Thymus (tissue), 14 donors: ENCODE measurements at places on chromosomes 1 and 21. TPM values are rescaled to one million over a fixed set of nuclear protein-coding genes. Genes with fewer than 3 reads are reported as not detected.
A peak's percentile ranks its signal among the peaks of the same experiment; 100 is the strongest.

Gene FLVCR1
- total RNA-seq: 8.7 TPM

Gene SDHB
- total RNA-seq: 122 TPM

Gene SYT2
- total RNA-seq: 0.05 TPM

Gene NPPA
- 0.80 TPM for total RNA-seq

Gene DEPDC1
- total RNA-seq: 15.5 TPM

Gene NBL1
- total RNA-seq: 21.7 TPM

- no peak for DNase-seq
- H3K36me3 ChIP-seq: no peaks in the 10 kb centered on the region
- H3K4me1 ChIP-seq: no peaks in the 10 kb centered on the region
- no peak overlapping the region for H3K4me3 ChIP-seq
- H3K27ac ChIP-seq: no peak overlapping the region
- H3K27me3 ChIP-seq: no peaks in the 10 kb centered on the region
Measured at GRCh38 chr1:196381544-196381943, 226.7 kb downstream of the KCNT2 start.

DNA sequence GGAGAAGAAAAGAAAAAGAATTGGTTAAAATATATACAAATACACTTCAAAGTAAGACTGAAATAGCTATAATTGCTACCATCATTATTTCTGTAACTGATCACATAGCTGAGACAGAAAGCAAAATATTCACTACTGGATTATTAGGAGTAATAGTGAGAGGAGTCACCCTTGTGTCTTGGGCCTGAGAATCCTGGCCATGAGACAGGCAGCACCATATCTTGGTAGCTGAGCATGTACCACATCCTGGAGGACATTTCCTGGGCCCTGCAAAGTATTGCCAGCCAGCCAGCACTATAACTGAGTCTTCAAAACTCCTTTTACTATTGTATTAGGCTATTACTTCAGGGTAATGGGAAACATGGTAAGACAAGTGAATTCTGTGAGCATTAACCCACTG is 63.5 kb downstream of the C1orf185 start:
- no peak overlapping the region for H3K4me3 ChIP-seq
- peaks cover 2% of the 10 kb centered on the region for H3K4me1 ChIP-seq
- no peak for DNase-seq
- H3K27me3 ChIP-seq: no peaks in the 10 kb centered on the region
- no peak overlapping the region for H3K27ac ChIP-seq

DNA sequence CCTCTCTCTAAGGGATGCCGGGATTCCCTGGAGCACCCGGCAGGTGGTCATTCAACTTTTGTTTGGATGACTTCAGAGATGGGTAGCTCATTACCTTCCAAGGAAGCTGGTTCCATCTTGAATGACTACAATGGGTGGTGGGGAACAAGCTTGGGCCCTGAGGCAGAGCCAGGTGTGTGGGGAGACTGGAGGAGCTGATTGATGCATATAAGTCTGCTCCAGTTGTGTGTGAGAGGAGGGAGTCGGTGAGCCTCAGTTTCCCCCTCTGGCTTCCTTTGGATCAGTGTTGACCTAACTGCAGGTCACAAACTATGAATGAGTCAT is 133.8 kb upstream of the ZBTB40 start:
- H3K4me3 ChIP-seq: no peak overlapping the region
- H3K36me3 ChIP-seq: no peaks in the 10 kb centered on the region
- no peaks in the 10 kb centered on the region for H3K4me1 ChIP-seq
- H3K27me3 ChIP-seq: peaks cover 26% of the 10 kb centered on the region

DNA sequence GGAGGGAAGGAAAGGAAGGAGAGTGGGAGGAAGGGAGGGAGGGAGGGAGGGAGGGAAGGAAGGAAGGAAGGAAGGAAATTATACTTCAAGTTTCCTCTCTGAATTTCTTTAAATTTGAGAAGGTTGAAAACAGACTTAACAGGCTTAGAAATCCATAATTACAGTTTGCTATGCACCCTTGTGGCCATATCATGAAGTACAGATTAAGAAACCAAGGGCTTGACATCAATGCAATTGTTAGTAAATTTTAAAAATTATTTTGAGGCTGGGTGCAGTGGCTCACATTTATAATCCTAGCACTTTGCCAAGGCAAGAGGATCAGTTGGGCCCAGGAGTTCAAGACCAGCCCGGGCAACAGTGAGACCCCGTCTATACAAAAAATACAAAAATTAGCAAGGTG is 14.4 kb downstream of the ANP32E start:
- peak; percentile 58 for DNase-seq
- no peaks in the 10 kb centered on the region for H3K4me1 ChIP-seq
- H3K27ac ChIP-seq: no peak overlapping the region
- no peak overlapping the region for H3K4me3 ChIP-seq

DNA sequence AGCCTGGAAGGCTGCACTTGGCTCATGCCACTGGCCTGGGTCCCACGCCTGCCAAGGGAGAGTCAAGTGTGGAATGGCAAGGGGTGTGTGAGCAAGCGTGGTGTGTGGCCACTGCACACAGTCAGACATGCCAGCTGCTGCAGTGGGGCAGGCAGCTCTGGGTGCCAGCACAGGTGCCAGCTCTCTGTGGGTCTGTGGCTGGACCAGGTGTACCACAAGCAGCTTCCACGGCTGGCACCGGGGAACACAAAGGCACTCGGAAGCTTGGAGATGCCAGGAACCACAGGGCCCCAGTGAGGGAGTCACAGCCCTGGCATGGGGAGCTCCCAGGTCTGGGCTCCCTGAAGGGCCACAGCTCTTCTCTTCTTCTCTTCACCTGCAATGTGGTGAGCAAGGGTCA is 34.8 kb downstream of the ACTL8 start:
- H3K36me3 ChIP-seq: no peaks in the 10 kb centered on the region
- DNase-seq: no peak
- H3K27ac ChIP-seq: no peak overlapping the region
- no peaks in the 10 kb centered on the region for H3K4me1 ChIP-seq

DNA sequence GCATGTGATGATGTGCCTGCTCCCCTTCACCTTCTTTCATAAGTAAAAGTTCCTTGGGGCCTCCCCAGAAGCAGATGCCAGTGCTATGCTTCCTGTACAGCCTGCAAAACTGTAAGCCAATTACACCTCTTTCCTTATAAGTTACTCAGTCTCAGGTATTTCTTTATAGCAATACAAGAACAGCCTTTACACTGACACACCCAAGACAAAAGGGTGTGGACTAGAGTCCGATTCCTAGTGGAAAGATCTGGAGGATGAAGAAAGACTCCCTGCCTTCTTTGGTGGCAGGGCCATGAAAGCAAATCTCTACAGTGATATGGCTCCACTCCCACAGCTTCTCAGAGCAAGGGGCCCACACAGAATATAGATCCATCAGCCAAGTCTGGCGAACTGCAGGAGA is 209.7 kb upstream of the ST6GALNAC5 start:
- H3K4me3 ChIP-seq: no peak overlapping the region
- H3K36me3 ChIP-seq: no peaks in the 10 kb centered on the region
- DNase-seq: no peak
- H3K27ac ChIP-seq: no peak overlapping the region
- no peaks in the 10 kb centered on the region for H3K27me3 ChIP-seq
- H3K4me1 ChIP-seq: no peaks in the 10 kb centered on the region

DNA sequence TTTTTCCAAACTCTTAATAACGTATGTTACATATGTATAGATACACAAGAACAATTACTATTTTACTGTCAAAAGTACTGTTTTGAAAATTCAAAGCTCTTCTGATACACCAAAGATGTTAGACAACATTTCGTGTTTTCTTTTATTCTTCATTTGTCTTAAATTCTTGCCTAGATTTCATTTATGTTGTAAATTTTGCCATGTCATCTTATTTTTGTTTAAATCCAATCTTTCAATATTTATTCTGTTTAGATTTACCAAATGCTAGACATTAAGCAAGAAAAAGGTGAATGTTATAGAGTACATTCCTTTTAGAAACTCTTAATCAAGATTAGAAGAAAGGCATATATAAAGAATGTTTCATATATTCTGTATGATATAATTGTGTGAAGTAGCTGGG is 876.9 kb downstream of the KCNT2 start:
- H3K27ac ChIP-seq: no peak overlapping the region
- no peak for DNase-seq
- H3K36me3 ChIP-seq: no peaks in the 10 kb centered on the region
- H3K4me3 ChIP-seq: no peak overlapping the region
- H3K27me3 ChIP-seq: no peaks in the 10 kb centered on the region

DNA sequence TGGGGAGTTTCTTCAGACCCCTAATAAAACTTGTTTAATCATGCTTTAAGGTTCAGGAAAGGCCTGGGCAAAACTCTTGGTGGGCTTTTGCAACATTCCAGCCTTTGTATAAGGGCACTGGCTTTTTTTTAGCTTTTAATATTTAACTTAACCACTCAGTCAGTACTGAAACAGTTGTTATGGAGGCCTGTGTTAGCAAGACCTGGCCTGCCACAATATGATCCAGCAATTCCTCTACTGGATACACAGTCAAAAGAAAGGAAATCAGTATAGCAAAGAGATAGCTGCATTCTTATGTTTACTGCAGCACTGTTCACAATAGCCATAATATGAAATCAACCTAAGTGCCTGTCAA is 75.1 kb upstream of the COG2 start:
- no peaks in the 10 kb centered on the region for H3K4me1 ChIP-seq
- no peak overlapping the region for H3K27ac ChIP-seq
- H3K36me3 ChIP-seq: no peaks in the 10 kb centered on the region
- no peaks in the 10 kb centered on the region for H3K27me3 ChIP-seq

- H3K27me3 ChIP-seq: no peaks in the 10 kb centered on the region
- H3K4me1 ChIP-seq: peaks cover 26% of the 10 kb centered on the region
- H3K36me3 ChIP-seq: no peaks in the 10 kb centered on the region
Measured at GRCh38 chr1:15851210-15852035, 3.9 kb downstream of the SPEN start.

DNA sequence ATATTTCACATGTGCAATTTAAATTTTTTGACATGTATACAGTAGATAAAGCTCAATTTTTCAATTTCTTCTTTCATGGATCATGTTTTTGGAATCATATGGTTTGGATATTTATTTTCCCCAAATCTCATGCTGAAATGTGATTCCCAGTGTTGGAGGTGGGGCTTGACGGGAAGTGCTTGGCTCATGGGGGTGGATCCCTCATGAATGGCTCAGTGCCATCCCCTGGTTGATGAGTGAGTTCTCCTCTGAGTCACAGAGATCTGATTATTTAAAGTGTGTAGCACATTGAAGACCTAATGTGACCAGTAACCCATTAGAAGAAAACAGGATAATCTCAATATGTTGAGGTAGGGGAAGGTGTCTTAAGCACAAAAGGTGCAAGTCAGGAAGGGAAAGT is 9.1 kb upstream of the IFI16 start:
- H3K36me3 ChIP-seq: no peaks in the 10 kb centered on the region
- DNase-seq: no peak
- H3K4me1 ChIP-seq: peaks cover 2% of the 10 kb centered on the region
- H3K27ac ChIP-seq: peak overlapping the region; percentile 84
- H3K4me3 ChIP-seq: no peak overlapping the region

- H3K4me3 ChIP-seq: no peak overlapping the region
- H3K36me3 ChIP-seq: peaks cover 55% of the 10 kb centered on the region
- DNase-seq: no peak
- H3K4me1 ChIP-seq: no peaks in the 10 kb centered on the region
- no peaks in the 10 kb centered on the region for H3K27me3 ChIP-seq
Measured at GRCh38 chr1:153748903-153749302, 21.1 kb downstream of the INTS3 start.

DNA sequence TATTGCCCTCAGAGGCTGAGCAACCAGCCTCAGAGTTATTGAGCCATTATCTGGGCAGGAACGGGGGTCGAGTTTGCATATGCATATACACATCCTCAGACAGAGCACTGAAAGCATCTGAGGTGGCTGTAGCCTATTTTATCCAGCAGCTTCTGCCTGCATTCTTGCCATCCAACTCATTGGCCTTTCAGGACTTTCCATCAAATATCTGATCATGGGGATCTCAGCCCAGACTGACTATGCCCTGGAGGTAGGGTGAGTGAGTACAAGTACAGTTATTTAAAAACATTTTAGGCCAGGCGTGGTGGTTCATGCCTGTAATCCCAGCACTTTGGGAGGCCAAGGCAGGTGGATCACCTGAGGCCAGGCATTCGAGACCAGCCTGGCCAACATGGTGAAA is 1.8 kb upstream of the MTF1 start:
- H3K27ac ChIP-seq: no peak overlapping the region
- H3K4me1 ChIP-seq: peaks cover 10% of the 10 kb centered on the region
- DNase-seq: no peak
- H3K36me3 ChIP-seq: peaks cover 17% of the 10 kb centered on the region

DNA sequence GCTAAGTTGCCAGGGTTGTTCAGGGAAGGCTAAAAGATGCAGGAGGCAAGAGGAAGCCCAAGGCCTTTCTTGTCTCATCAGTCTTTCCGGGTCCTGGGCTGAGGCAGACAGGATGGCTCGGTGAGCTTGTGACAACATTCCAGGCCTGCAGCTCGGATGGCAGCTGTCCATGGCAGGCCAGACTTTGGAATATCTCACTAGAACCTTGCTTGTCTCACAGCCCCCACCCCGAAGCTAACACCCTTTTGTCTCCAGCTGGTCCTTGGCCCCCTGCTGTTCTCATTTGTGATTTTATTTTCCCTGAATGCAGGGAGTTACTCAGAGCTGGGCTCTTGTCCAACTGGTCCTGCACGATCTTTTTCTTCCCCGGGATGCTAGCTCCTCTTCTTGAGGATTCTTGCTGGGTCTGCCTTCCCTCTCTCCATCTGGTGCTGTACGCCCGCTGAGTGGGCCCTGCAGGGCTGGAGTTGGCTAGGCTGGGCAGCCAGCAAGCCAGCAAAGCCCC is 477.2 kb upstream of the CAMK1G start:
- no peak for DNase-seq
- H3K4me1 ChIP-seq: no peaks in the 10 kb centered on the region
- H3K27me3 ChIP-seq: no peaks in the 10 kb centered on the region
- no peak overlapping the region for H3K4me3 ChIP-seq

DNA sequence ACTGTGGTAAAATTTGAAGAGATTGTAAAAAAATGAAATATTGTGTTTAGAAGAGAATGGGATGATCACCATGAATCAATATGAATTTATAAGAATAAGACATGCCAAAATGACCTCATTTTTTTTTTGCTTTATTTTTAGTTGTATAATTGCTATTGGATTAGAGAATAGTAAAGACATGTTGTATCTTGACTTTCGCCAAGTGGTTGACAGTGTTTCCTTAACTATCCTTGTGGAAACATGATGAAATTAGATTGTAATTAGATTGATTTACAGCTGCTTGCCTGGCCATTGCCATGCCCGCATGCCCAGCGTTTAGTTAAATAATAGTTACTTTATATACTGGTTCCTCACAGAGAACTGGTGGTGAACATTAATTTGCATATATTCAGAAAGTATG is 154.9 kb downstream of the MAGI3 start:
- DNase-seq: no peak
- no peak overlapping the region for H3K4me3 ChIP-seq
- no peak overlapping the region for H3K27ac ChIP-seq
- H3K27me3 ChIP-seq: no peaks in the 10 kb centered on the region
- H3K36me3 ChIP-seq: no peaks in the 10 kb centered on the region
